Esophagus mucosa (tissue), 1 donor: ENCODE measurements at places on chromosomes 7 and 10. TPM values are rescaled to one million over a fixed set of nuclear protein-coding genes. Genes with fewer than 3 reads are reported as not detected.

The GOLGA7B gene
- total RNA-seq = 1.4 TPM

GRCh38 chr10:123394382-123394781 is 240.2 kb downstream of the BUB3 start:
- ATAC-seq = no peak

- no peak for ATAC-seq
Observed at GRCh38 chr7:103685646-103686045, 239.6 kb upstream of the SLC26A5 start.

The EIF5AL1 gene
- total RNA-seq = 1.7 TPM

The HOXA5 gene
- total RNA-seq = 5.6 TPM

The PFKP gene
- 78.2 TPM for total RNA-seq

DNA sequence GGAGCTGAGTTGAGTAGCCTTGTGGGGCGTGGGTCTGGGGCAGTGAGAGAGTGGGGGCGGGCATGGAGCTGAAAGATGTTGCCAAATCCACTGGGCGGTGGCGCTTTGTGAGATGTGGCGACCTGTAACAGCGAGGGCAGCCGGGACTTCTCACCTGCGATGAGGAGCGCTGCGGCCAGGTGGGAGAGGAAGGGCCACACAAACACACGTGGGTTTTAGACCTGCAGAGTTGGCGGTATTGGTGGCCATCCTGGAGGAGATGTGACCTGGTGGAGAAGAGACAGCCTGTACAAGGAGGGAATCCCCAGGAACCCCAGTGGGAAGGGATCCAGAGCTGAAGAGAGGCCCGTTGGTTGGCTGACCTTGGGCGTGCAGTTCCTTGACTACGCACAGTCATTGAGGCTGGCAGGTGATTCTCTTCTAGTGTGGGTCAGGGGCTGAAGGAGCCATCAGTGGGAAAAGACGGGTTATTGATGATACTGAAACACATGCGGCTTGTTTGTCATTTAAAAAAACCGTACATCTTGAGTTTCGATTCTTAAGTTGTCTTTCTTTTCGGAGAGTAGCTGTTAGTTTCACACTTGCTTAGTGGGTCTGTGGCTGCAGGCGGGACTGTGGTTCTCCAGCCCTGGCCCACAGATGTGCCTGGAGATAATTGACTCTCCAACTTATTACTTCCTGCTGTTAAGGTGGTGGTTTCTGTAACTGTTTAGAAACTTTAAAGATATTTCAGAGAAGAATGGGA is 2.4 kb downstream of the CHST12 start:
- no peak for ATAC-seq

GRCh38 chr7:85479918-85480643 is 293.2 kb upstream of the SEMA3D start:
- ATAC-seq = no peak

DNA sequence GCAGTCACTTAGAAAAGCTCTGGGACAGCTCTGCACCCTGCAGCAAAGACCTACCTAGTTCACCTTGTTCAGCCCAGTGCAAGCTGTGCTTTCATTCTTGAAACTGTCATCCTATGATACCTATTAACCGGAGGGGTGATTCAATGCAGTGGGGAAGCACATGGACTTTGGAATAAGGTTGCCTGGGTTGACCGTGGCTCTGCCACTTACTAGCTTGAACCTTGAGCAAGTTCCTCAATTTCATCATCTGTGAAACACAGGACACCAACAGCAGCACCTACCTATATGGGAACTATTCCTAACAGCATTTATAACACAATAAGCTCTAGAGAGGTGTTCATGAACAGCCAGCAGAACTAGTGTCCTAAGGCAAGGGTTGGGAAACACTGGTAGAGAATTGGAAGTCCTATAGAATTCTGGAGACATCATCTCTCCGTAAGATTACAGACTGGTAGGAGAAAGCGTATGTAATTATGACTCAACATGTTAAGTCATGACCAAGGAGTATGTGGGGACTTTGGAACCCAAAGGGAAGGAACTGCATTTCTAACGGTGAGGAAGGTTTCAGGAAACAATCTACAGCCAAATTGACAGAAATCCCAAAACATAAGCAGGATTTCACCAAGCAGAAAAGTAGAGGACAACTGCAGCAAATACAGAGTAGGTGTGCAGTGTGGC is 270.0 kb downstream of the USP6NL start:
- no peak for ATAC-seq

GRCh38 chr10:44198780-44199097 is 186.2 kb downstream of the CXCL12 start:
- no peak for ATAC-seq
